ENCODE measurements at places on chromosomes 11 and 22.

DNA sequence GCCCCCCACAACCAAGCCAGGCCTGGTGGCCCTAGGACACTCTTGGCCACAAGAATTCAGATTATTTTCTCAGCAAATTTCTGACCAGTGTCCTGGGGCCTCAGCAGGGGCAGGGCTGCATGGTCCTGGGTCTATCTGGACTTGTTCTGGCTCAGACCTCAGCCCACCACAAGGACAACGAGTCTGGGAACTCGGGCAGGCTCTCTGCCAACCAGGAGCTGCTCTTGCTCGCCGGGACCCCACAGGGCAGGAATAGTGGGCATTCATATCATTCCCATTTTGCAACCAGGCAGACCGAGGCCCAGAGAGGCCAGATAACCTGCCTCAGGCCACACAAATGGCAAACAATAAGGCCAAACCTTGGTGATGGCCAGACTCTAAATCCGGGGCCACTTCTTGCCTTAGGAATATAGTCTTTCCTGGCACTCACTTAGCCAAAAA lies 75.4 kb upstream of the WNT7B start:
- no peak for DNase-seq

GRCh38 chr11:101914738-101915426 lies at the start of gene CEP126:
Gene CEP126 (plus strand): TSS chr11:101915010. CDS start chr11:101915285, 275 bp downstream.
- peak; percentile 98 for DNase-seq

DNA sequence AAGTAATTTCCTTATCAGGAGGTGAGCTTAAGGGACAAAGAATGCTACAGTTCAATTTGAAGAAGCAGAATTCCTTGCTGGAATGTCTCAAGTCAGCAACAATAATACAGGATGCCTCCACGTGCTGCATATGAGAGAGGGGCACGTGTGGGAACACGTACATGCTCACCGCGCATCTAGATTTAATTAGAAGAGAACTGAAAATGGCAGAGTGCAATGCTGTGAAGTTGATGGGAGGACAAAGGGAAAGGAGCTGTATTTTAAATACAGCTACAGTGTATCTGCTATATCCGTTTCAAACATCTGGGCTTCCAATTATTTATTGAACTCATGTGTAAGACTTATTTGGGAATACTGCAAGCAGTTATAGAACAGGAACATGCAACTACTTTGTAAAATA lies 328.7 kb downstream of the SOX6 start:
- no peak for DNase-seq

DNA sequence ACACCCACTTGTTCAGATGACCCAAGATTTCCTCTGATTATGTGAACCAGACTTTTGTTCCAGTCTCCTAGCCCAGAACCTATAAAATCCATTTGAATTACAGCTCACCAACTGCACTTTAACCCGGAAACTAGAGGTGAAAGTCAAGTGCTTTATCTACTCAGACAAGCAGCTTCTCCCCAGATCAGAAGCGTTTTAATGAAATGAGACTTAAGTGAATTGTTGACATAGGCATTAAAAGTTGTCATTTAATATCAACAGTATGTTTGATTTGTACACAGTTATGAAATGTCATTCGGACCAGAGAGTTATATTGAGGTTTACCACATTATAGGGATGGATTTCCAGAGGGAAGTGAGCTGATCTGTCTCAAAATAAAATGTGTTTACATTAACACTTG lies 52.0 kb downstream of the CADM1 start:
- no peak for DNase-seq
